ENCODE measurements at places on chromosomes 5 and 9.

DNA sequence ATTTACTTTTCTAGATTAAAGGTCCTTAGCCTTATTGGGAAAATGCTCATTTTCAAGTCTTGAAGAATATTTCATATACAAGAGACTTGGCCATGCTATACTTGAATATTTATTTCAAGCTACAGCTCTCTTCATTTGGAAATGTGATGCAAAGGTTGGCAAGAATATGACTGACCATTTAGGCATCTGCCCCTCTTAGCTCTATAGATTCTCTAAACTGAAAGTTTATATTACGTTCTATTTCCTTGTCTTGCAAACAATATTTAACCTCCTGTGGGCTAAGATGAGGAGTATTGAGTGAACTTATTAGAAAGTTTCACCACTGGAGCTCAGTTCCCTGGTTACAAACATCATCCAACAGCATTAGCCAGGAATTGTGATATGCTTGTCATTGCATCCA lies 593.1 kb downstream of the MAT2B start:
- DNase-seq = no peak

- no peak for DNase-seq
These were observed 1009.4 kb downstream of the TLE1 start for GRCh38 chr9:80679916-80680315.

DNA sequence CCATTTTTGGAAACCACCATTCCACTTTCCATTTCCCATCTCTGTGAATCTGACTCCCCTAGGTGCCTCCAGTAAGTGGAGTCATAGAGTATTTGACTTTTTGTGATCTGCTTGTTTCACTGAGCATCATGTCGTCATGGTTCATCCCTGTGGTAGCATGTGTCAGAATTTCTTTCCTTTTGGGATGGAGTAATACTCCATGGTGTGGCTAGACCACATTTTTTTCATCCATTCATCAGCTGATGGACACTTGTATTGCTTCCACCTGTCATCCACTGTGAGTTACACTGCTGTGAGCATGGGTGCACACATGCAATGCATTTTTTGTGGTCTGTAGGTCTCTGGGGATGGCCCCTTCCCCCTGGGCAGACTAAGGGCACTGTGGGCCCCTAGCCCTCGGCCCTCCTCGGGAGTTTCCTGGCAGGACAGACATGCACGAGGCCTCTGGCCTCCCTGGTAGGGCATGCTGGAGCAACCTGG lies 115.9 kb downstream of the GADD45G start:
- no peak for DNase-seq

DNA sequence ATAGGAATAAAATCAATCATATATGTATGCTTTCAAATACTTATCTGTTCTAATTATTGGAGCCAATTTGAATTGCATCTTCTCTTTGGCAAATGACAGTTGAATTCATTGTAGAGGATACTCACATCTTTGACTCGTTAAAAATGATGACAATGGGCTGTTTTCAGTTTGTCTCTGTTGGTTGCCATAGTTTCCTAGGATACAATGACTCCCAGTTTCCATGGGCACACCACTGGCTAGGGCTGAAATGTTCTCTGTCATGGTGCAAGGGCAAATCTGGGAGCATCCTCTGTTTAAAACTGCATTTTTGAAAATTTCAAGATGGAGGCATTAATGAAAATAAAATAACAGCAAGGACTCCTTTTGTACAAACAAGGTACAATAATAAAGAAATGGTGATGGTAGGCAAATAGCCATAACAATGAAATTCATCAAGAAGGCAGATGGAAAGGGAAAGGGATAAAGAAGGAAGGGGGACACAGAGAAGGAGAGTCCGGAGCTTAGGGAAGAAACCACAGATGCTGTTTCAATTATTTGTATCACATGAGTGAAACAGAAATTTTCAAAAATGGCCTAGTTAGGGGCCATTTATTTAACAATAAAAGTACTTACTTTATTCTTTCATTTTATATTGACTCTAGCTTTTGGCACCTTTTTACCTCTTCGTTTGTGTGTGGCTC lies 378.8 kb upstream of the SEMA6A start:
- no peak for DNase-seq

DNA sequence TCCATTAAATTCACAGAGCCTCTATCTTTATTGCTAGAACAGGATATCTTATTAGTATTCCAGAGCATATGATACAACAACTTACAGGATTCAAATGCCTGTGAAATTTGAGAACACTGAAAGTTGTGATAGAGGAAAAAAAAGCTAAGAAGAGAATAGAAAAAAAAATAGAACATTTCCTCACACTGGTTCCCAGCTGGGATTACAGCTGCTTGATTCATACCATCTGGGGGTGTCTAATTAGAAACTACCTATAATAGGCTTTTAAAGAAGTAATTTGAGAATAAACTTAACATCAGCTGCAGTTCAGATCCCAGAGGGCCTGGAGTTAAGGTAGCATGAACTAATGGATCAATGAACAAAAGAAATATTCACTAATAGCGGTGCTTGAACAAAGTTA lies 922.0 kb downstream of the CDH12 start:
- no peak for DNase-seq

DNA sequence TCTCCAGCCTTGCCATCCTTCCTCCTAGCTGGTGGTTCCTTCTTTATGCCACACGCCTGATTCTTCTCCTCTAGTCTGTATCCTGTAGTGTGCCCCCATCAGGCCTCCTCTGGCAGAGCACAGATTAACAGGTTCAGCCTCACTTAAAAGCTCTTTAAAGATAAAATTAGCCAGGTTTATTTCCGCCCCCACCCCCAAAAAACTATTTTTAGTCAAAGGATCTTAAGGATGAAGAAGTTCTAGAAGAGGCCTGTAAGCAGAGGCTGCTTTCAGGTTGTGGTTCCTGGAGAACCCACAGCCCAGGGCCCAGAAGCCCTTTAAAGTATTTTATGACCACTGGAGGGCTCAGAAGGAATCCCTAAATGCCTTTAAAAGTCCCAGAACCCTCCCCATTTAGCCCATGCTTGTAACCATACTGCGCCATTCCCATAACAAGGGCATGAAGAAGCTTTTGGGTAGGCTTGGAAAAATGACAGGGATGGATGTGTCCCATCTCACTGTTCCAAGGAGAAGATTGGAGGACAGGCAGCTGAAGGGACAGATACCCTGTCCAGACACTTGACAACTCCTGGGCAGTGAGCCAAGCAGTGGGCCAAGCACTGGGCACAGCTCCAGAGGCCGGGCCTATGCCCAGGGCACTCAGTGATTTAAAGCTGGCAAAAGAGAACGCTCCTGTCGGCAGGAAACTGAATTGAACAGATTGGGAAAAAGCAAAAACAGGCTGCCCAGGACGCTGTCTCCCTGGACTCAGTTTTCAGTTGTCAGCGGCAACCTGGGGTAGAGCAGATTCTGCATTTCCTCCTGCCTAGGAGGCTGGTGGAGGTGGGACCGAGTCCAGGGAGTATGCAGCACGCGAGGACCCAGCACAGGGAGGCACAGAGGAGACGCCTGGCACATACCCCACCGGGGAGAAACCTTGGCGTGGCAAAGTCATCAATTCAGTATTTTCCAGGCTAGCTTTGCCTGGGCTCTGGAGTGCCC lies 106.3 kb upstream of the SSBP2 start:
- no peak for DNase-seq

DNA sequence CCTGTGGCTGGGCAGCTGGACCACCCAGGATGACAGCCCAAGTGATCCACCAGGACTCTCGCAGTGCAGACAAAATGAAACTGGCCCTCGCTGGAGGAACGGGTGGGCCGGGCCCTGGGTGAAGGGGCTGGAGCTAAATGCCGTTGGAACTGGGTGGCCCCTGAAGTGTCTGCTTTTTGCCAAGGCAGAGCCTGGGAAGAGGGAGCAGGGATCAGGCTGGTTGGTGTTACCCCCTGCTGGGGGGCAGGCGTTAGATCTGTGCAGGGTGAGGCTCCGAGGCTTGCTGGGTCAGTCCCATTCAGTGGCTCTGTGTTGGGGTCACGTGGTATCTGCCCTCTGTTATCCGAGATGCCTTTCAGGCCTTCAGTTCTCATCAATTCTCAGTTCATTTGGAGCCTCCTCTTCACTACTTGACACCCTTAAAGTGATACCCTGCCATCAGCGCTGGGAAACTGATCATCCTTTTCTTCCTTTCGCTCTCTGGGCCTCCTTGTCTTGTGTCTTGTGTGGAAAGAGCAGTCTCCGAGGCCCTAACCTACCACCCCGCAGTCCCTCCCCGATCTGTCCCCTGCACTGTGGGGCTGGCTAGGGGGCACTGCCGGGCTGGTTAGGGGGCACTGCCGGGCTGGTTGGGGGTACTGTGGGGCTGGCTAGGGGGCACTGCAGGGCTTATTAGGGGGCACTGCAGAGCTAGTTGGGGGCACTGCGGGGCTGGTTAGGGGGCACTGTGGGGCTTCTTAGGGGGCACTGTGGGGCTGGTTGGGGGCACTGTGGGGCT lies 37.3 kb downstream of the COL5A1 start:
- DNase-seq = no peak

DNA sequence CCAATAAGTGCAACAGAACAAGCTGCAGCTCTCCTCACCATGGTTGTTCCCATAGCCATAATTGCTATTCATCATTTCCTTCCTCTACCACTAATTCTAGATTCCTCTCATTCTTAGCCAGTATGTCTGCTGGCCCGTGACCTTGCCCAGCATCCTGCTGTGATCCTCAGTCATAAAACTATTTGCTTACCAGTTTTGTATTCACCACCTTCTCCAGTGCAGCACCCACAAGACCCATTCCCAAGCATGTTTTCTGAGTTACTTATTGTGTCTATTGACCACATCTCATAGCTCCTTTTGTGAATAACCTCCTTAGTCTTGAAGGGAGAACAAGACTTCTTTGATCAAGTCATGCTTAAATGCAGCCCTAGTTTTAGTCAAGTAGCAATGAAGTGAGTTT lies 488.0 kb upstream of the CTNND2 start:
- no peak for DNase-seq

DNA sequence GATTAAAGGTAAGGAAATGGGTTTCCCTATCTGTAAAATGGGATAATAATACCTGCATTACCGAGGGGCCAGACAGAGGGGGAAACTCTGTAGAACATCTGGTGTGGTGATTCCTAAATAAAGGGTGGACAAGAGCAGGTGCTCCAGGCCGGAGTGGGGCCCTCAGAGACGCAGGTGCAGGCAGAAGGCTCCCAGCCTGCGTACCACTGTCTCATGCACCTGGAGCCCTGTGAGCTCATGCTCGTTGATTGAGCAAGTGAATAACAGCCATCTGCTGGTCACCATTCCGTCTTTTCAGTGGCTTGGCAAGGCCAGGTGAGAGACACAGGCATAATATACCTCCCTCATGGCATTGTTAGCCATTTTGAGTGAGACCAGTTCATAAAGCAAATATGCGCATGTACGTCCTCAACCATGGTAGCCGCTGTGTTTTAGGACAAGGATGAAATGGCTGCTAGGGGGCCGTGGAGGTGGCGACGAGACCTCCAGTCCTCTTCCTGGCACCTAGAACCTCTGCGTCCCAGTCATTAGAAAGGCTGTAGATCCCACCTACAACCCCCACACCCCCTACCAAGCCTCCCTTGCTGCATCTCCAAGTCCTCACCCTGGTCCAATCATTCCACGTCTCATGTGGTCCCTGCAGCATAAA lies 198.0 kb upstream of the MVB12B start:
- DNase-seq = no peak

GRCh38 chr5:39475881-39476842 lies 51.4 kb upstream of the DAB2 start:
- DNase-seq = no peak

GRCh38 chr9:7089406-7090193 lies 331.8 kb downstream of the KDM4C start:
- no peak for DNase-seq

GRCh38 chr5:81252904-81253303 lies 19.8 kb downstream of the CKMT2 start:
- no peak for DNase-seq

DNA sequence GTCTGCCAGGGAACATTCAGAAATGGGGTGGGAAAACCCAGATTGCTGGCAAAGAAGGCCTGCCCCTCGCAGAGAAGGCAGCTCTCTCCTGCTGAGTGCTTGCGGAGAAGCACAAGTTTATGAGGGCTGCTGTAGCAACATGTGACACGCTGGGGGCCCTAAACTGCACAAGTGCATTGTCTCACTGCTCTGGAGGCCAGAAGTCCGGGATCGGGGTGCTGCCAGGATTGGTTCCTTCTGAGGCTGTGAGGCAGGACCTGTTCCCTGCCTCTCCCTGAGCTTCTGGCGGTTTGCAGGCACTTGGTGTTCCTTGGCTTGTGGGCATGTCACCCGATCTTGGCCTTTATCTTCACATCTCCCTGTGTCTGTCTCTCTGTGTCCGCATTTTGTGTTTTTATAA lies 75.6 kb upstream of the NEURL1B start:
- no peak for DNase-seq

DNA sequence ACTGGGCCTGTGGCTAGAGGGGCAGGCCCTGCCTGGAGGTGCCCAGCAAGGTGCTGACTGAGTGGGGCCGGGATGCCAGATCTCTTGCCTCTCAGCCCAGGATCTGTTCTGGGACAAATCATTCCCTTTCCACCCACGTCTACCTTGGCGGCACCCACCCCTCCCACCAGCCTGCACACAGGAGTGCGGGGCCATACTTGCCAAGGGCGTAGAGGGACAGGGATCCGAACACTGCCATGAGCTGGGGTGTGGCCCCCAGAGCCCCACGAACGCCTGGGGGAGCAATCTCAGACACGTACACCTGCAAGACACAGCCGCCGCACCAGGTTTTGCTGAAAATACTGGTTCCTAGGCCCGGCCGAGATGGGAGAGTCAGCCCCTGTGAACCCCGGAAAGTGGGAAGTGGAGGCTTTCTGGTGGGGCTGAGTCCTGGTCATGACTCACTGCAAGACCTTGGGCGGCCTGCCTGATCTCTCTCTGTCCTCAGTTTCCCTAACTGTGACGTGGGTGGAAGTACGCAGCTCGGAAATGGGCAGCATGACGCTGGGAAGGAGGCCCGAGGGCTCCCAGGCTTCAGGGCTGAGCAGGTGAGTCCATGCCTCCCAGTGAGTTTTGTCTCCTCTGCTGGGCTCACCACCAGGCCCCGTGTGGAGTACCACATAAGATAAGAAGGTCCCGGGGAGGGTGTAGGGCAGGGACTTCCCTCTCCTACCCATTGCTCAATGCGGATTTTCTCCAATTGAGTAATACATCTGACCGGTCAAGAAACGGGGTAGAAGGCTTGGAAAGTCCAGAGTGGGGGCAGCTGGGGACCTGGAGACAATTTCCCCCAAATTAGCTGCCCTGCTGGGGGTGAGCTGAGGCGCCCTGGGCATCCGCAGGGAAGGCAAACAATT lies 2.6 kb downstream of the SLC2A6 start:
- DNase-seq = no peak

DNA sequence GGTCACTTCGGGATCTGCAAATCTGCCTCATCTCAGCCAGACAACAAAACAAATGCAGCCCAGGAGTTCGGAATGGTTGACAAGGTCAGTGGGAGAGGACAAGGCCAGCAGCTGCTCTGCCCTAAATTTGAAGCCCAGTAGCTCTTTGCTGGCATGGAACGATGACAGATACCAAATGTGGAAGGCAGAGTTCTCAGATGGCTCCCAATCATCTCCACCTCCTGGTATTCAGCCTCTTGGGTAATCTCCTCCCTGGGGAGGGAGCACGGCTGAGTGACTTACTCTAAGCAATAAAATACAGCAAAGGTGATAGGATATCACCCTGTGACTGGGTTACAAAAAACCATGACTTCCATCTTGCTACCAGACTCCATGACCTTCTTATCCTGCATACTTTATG lies 172.8 kb downstream of the ENTREP1 start:
- DNase-seq = no peak

Data from stimulated activated CD4-positive, alpha-beta T cell treated with anti-CD3 and anti-CD28 coated beads, Interleukin-1b, Interleukin-23, amount 100 ng/mL, for 1 hour (primary cell).